ENCODE measurements at places on chromosomes 2 and 18.

DNA sequence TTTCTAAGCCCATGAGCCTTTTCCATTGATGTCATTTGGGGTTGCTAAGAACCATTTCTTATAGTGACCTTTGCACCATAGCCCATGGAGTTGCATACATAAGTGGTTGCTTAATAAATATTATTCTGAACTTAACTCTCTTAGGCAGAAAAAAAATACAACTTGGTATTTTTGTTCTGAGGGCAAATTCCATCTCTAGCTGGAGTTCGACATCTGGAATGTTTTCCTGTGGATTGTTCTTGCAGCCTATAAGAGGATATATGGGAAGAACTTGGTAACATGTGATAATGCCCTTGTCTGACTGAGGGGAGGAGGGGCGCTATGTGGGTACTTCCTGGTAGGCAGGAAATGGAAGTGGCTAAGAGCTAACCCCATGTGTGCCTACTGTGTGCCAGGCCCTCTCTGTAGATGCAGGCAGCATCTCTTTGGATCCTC is 20.7 kb downstream of the IGFBP2 start:
- DNase-seq: no peak

DNA sequence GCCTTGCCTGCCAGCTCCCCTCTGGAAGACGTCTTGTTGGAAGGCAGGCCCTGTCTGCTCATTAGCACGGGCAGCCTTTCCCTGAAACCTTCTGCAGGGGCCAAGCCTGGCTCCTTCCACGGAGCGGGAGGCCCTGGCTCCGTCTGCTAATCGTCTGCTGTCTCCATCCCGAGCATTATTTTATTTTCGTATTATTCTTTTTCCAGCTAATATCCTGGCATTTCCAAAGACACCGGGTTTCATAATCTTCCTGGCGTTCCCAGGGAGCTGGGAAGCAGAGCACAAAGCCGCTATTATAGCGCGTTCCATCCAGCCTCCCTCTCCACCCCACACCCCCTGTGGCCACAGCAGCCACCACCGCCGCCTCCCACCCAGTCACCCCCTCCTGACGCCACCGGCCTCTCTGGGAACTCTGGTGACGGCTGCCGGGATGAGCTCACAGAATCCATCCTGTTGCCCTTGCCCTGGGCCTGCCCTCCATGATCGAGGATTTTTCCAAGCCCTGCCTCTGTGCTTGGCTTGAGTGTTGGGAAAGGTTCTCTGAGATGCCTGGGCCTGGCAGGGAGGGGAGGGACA is 125.5 kb downstream of the DYSF start:
- DNase-seq: no peak

- no peak for DNase-seq
Measured at GRCh38 chr2:6909431-6910385, 7.5 kb upstream of the RNF144A start.

DNA sequence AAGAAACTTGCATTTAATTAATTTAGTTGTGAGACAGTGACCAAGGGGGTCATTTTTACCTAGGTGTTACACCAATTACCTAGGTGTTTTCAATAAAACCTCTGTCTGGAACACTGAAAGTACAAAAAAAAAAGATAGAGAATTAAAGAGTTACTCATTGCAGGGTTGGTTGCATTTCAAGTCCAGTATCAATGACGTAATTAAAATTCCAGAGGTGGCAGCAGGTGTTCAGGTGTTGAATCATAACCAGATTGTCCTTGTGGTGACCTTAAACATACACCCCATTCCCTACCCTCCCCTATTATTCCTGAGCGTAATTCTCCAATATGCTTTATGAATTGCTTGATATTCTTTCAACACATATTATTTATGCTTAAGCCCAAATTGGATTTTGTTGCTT is 352.0 kb upstream of the SLC8A1 start:
- no peak for DNase-seq

- DNase-seq: no peak
Measured at GRCh38 chr2:128377071-128377910, 58.6 kb upstream of the HS6ST1 start.

DNA sequence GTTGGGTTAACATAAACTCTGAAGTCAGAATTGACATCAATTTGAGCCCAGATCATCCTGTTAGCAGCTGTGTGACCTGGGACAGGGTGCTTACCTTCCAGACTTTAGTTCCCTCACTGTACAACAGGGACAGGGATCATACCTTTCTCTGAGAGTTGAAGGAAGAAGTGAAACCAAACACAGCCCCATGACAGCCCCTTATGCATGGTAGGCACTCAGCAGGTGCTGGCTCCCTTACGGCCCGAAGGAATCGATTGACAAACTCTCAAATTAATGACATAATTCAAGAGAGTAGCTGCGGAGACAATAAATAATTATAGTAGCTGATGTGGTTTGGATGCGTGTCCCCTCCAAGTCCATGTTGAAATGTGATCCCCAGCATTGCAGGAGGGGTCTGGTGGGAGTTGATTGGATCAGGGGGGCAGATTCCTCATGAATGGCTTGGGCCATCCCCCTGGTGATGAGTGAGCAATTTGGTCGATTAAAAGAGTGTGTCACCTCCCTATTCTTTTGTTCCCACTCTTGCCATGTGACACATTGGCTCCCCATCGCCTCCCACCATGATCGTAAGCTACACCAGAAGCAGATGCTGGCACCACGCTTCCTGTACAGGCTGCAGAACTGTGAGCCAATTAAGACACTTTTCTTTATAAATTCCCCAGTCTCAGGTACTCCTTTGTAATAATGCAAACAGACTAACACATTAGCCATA is 72.4 kb downstream of the ODC1 start:
- no peak for DNase-seq

- no peak for DNase-seq
Measured at GRCh38 chr18:6435731-6436130, 21.0 kb upstream of the L3MBTL4 start.

- DNase-seq: no peak
Measured at GRCh38 chr2:231068525-231069222, 12.0 kb downstream of the PSMD1 start.

GRCh38 chr18:38007676-38008330 is 442.2 kb upstream of the CELF4 start:
- no peak for DNase-seq

DNA sequence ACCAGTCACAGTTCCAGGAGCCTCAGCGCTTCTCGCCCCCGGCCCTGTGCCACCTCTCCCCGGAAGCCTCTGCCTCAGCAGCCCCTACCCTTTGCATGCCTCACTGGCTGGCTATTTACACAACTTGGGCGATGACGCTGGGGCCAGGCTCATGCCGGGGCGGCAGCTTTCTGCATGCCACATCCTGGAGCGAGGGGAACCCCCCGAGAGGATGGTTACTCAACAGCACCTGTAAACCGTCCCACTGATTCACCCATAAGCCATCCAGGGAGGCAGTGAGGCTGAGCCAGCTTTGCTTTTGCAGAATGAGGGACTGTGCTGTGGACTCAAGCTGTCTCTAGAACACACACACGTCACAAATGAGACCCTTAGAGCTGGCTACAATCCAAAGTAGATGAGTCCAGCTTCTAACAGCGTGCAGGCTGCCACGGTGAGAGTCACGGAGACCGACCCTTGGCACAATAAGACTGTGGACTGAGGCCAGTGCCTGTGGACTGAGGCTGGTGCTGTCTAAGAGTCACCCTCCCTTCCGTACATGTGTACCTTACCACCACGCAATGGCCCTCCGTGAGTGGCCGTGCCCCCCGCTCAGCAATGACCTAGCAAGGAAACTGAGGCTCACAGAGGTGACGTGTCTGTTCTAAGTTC is 45.6 kb upstream of the ODC1 start:
- peak; percentile 55 for DNase-seq

DNA sequence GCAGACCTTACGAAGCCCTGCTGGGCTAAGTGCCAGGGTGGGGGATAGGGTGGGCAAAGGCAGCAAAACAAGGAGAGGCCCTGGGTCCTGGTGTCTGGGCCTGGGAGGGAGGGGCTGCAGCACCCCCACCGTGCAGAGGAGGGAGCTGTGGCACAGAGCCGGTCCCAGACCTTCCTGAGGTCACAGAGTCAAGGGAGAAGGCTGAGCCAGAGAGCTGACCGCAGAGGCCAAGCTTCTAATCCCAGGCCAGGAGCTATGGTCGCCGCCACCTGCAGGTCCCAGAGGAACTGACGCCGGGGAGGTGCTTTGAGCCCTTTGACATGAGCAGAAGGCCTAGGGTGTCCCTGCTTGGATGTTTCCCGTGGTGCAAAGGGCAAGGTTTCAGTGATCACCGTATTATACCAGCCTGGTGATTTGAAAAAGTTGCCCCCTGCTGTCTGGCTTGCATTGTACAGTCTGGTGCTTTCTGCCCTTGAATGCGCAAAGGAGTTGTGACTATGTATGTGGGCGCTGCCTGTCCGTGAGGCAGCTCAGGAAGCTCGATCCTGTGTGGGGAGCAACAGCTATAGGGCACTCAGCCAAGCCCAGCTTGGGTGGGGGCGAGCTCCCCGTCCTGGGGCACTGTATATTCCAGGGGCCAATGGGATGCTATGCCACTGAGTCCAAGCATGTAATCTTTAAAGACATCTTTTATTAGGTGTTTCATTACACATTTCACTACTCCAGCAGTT is 44.3 kb downstream of the EDAR start:
- no peak for DNase-seq

- DNase-seq: no peak
Measured at GRCh38 chr2:71832844-71833243, 314.8 kb downstream of the CYP26B1 start.

- DNase-seq: no peak
Measured at GRCh38 chr2:237665713-237666143, 38.3 kb downstream of the LRRFIP1 start.

- no peak for DNase-seq
Measured at GRCh38 chr2:190093793-190094192, 31.3 kb upstream of the MSTN start.

- DNase-seq: no peak
Measured at GRCh38 chr18:26470011-26470637, 78.2 kb downstream of the KCTD1 start.

Measured in stimulated activated CD8-positive, alpha-beta memory T cell treated with anti-CD3 and anti-CD28 coated beads, Interleukin-7, amount 100 ng/mL, for 1 hour (primary cell).